ENCODE measurements at places on chromosomes 5 and 9.

DNA sequence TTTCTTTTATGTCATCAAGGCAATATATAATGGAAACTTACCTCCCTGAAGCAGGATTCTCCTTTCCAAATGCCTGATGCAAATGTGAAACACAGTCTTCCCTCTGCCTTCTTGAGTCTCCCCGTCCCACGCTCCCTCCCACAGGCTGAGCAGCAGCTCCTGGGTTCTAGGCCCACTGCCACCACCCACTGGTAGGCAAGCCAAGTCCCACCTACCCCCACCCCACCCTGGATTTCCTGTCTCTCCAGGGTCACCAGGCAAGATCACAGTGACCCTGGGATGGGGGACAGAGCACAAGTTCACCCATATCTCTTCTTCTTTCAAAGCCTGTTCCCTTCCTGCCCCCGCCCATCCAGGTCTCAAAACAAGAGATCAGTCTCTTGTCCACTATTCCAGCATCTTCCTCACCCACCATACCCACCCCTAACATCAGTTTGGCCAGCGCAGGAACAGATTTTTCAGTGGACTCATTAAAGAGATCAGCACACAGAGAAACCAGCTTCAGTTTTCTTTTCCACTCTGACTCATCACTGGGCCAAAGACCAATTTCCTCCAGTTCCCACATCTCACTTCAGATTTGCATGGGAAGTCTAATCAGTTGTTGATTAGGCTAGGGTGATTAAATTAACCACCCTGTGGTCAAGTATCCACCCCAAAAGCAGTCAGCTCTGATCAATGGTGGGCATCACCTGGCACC lies 151.5 kb downstream of the ACTL7B start:
- DNase-seq, result no peak

DNA sequence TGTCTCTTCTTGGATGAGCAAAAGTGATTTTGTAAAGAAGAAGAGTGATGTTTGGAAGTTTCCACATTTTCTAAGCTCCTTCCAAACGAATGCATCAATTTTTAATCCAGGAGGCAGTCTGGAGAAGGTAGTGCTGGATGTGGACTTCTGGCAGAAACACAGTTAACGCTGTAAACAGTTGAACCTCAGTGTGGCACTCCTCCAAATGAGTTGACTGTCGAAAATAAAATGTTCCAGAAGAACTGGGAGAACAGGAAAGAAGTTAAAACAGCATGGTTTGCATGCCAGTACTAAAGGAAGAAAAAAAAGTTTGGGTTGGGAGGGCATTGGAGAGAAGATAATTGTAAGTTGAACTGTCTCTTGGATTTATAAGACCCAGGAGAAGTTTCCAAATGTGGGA lies 6.5 kb downstream of the ZNF462 start:
- no peak for DNase-seq

- no peak for DNase-seq
Measured at GRCh38 chr5:5407924-5408323, 14.6 kb upstream of the ICE1 start.

DNA sequence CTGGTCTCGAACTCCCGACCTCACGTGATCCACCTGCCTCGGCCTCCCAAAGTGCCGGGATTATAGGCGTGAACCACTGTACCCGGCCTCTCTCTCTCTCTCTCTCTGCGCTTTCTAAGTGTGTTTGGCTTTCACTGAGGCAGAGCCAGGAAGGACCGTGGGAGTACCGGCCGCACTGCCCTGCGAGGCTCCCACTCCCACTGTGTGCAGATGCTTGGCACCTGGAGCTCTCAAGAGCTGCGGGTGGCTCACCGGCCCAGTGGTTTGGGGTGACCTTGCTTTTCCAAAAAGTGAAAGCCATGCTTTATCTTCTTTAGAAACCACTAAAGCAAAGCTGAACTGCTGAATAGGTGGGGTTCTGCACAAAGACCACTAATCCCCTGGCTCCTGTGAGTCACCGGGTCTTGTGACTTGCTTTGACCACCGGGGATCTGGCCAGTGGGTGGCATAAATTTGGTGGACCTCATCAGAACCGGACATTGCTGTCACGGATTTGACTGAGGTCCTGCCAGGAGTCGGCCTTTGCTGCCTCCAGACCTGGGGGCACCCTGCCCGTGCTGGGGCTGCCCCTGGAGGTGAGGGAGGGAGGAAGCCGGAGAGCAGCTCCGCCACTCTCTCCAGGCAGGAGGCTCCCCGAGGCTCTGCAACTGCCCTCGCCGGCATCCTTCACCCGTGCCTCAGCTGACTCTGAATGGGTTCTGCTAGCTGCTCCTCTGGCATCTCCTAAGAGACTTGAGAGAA lies 228.9 kb downstream of the FANCC start:
- DNase-seq, result no peak

- no peak for DNase-seq
Measured at GRCh38 chr5:38905516-38905915, 59.7 kb downstream of the OSMR start.

All from foreskin melanocyte (primary cell).